Nucleus accumbens (tissue), 56 donors: ENCODE measurements at places on chromosomes 2 and 18.

DNA sequence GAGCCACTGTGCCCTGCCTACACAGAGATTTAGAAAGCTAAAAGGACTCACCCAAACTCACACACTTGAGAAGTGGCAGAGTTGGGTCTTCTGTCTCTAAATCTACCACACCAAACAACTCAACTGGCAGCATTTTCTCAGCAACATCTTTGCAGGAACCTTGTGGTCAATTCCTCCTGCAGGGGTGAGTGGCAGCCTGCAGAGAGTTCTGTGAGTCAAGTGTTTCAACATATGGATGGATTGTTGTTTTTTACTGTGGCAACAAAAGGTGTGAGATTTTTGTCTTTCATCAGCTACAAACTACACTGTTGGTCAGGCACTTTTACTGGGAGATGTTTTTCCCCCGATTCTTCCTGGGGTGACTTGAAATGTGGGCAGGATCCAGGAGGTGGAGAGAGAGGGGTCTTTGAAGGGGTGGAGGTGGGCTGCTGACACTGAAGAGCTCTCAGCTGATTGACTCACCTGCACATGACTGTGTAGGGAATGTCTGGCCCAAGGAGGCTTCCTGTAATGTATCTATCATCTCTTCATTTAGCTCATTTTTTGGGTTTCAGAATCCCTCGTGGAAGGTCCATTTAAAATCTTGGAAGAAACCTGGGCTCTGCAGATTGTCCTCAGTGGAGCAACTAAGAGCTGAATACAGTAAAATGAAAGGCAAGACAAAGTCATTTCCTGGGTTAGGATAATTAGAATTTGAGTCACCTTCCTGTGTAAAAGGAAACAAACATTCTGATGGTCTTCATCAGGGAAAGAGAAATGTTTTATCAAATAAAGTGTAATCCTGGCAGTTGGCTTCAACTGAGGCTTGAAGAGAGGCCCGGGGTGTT, 98.6 kb downstream of the MSH2 start:
- no peak for DNase-seq

DNA sequence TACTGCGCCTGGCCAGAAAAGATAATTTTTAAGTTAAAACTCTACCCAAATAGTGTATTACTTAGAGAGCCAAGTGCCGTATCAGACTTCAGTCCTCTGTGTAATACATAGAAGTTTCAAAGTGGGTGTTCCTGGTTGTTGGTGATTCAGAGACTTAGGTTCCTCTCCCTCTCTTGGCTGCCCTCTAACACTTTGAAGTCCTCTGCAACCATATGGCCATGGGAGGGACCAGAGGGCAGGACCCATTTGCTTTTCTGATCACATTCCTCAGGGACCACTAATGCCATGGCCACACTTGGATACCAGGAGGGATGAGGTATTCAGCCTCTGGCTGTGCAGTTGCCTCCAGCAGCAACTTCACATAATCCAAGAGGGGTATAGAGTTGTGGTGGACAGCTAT, 131.5 kb downstream of the CAPN13 start:
- DNase-seq = no peak

- DNase-seq = no peak
Observed at GRCh38 chr2:73089270-73090030, 17.9 kb upstream of the SFXN5 start.

- no peak for DNase-seq
Observed at GRCh38 chr2:134917888-134918525, 615 bp upstream of the CCNT2 start.

GRCh38 chr18:56283316-56283715, 355.1 kb downstream of the TXNL1 start:
- no peak for DNase-seq

- no peak for DNase-seq
Observed at GRCh38 chr2:134839649-134840048, 1.2 kb downstream of the ACMSD start.

DNA sequence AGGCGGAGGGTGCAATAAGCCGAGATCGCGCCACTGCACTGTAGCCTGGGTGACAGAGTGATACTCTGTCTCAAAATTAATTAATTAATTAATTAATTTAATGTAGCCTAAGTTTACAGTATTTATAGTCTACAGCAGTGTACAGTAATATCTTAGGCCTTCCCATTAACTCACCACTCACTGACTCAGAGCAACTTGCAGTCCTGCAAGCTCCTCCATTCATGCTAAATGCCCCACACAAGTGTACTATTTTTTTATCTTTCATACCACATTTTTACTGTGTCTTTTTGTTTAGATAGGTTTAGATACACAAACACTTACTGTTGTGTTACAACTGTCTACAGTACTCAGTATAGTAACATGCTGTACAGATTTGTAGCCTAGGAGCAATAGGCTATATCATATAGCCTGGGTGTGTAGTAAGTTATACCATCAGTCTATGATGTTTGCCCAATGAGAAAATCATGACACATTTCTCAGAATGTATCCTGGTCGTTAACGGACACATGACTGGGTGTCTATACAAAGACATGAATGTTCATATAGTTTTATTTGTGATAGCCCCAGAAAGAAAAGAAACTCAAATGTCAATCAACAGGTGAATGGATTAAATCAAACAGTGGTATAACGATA, 15.8 kb upstream of the RNU2-63P start:
- no peak for DNase-seq

- DNase-seq = no peak
Observed at GRCh38 chr2:144467502-144468137, 52.3 kb downstream of the ZEB2 start.

DNA sequence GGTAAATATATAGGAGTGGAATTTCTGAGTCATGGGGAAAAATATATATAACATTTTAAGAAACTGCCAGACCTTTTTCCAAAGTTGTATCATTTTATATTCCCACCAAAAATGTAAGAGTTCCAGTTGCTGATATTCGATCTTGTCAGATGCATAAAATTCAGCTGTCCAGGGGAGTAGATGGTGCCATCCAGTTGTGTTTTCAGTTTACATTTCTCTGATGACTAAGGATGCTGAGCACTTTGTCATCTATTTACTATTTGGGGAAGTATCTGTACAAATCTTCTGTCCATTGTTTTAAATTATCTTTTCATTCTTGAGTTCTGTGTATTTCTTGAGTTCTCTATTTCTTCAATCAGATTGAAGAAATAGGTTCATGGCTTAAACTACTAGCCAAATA, 126.1 kb downstream of the RTN4 start:
- no peak for DNase-seq

GRCh38 chr2:70936979-70937811, 1.5 kb downstream of the ATP6V1B1 start:
- DNase-seq = no peak

GRCh38 chr18:39622431-39622830, 2056.8 kb upstream of the CELF4 start:
- no peak for DNase-seq

GRCh38 chr18:7388741-7389140, 157.9 kb downstream of the LRRC30 start:
- DNase-seq = no peak
